ENCODE measurements at places on chromosomes 3 and 15.

DNA sequence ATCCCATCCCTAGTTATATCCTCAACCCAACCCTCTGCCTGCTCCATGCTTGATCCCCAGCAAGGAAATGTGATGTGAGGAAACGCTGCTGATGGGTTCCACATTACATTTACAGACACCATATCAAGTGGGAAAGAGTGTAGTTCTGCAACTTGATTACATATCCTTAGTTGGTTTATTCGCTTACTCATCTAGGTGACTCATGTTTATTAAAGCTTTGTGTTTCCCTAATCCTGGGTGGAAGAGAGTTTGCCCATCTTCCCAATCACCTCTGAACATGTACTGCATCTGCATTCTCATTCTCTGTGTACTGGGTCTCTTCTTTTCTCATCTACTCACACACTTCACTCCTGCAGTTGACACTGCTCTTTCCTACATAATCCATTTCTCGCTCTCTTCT lies 91.7 kb upstream of the PDZRN3 start:
- no peak for DNase-seq

DNA sequence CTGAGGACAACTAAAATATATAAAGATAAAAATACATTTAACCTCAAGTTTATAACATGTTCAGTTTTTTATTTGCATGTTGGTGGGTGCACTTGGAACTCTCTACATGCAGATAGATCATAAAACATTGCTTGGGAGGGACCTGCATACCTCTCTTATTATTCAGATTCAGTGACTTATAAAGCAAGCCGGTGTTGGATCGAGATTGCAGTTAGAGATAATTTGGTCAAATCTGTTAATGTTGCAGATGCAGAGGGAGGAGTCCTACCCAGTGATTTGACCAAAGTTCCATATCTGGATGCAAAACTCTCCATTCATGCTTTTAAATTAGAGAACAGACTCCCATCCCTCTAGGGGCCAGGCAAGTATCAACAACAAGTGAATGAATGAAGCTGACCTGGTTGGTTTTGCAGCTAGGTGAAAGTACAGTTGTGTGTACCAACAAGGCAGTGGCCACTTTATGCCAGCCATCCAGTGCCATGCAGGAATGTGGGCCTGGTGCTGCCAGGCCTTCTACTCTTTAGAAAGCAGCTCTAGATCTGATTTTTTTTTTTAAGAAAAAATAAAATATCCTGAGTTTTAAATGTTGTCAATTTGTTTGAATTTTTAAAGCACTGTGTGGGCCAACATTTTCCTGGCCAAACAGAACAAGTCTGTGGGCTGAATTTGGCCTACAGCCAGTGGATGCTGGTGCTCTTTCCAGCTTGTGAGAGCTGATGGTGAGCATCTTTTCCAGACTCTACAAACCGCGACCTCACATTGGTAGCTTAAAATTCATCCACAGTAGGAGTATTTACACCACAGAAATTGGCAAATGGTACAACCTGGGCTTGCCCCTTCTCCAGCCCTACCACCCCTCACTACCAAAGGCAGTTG lies 12.3 kb downstream of the CDIN1 start:
- DNase-seq = no peak

- no peak for DNase-seq
Measured at GRCh38 chr3:157111518-157111917, 48.4 kb downstream of the CCNL1 start.

DNA sequence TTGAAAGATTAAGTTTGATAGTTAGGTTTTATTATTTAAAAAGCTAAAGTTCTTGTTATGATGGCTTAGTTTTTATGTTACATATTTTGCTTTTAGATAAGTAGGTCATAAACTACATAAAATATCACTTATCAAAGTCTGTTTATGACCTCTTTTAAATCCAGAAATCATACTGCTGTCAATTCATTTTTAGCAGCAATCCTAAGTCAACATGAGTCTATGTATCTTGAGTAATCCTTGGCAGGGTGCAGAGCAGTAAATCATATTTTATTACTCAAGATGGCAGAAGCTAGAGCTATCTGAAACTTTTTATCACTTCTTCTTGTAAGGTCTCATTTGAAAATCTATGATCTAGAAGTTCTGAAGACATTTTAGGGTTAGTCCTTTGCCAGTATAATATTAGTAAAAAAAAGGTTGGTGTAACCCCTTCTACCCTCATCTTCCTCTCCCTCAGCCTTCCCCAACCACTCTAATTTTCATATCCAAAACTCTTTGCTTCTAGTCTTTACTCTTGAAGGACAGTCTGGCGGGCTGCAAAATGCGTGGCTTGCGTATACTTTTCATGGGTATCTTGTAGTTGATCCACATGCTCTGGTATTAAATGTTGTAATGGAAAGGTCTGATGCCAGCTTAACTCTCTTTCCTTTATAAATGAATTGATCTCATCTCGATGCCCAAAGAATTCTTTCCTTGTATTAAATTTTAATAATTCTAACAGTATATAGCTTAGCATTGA lies 134.0 kb upstream of the THRB start:
- DNase-seq = no peak

GRCh38 chr15:99257107-99257750 lies 5.9 kb downstream of the LRRC28 start:
- DNase-seq = no peak

DNA sequence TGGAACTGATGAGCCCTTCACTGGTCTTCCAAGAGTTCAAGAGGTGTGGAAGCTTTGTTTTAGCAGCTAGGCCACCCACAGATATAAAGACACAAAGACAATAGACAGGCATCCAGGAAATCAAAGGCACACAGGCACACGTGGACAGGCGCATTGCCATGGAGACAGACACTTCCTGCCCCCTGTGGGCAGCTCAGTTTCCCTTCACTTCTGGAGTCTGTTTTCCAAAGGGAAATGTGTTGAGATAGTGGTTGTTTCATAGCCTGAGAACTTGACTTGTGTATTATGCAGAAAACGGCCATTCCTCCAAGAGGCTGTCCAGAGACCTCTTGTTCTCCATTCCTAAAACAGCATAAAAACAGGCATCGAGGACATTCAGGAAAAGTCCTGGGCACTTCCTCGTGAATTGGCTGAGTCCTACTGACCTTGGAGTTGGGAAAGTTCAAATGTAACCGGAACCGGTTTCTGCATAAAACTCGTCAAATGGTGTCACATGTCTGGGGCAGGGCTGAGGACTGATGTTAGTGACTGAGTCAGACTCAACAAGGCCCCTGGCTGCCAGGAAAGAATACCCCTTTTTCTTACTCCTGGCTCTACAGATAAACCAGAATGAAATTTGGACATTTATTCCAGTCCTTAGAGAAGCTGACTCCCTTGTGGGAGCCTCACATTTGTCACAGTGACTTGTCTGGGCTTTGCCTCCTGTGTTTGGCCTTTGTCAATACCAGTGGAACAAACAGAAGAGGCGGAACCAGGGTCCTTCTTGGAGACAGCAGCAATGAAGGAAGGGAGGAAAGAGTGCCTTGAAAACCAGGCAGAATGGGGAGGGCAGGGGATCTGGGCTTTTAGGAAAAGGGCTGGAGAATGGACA lies 1.3 kb downstream of the ALPK3 start:
- DNase-seq = no peak

Measured in activated T-helper 1 cell treated with anti-CD3 and anti-CD28 coated beads, Interleukin-2, amount 50 U/mL, for 16 hours (primary cell).